ENCODE measurements at places on chromosomes 2 and 18.

- DNase-seq: no peak
Measured at GRCh38 chr2:154267983-154268382, 396.3 kb downstream of the GALNT13 start.

- peak; percentile 85 for DNase-seq
Measured at GRCh38 chr18:48990481-48991318, 39.9 kb upstream of the SMAD7 start.

GRCh38 chr18:22322243-22322691, 95.4 kb downstream of the CTAGE1 start:
- no peak for DNase-seq

DNA sequence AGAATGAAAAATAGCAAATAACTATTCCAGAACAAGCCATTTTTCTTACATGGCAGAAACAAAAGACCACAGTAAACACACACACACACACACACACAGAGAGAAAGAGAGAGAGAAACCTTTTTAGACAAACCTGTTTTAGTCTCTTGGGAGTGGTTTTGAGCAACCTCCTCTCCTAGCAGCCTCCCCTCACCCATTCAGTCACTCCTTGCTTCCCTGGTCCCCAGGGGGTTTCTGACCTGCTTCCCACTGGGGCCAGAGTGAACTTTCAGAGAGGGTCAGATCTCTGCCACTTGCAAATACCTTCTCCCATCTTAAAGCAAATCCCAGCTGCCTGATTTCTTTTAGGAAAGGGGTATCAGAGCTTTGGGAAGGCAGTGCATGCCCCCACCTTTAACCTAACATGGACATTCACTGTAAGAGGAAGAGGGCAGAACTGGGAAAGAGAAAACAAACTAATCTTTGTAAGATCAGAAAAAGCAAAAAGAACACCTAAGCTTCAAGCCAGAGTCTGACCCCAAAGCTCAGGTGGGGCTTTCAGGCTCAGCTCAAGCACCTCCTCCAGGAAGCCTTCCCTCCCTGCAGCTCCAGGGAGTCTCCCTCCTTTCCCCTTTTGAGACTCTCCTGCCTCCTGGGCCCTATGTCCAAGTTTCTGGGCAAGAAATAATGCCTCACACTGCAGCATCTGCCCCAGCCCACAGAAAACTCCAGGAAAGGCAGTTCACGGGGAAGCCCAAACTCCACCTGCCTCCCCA, 2.7 kb downstream of the SDC1 start:
- DNase-seq: no peak

DNA sequence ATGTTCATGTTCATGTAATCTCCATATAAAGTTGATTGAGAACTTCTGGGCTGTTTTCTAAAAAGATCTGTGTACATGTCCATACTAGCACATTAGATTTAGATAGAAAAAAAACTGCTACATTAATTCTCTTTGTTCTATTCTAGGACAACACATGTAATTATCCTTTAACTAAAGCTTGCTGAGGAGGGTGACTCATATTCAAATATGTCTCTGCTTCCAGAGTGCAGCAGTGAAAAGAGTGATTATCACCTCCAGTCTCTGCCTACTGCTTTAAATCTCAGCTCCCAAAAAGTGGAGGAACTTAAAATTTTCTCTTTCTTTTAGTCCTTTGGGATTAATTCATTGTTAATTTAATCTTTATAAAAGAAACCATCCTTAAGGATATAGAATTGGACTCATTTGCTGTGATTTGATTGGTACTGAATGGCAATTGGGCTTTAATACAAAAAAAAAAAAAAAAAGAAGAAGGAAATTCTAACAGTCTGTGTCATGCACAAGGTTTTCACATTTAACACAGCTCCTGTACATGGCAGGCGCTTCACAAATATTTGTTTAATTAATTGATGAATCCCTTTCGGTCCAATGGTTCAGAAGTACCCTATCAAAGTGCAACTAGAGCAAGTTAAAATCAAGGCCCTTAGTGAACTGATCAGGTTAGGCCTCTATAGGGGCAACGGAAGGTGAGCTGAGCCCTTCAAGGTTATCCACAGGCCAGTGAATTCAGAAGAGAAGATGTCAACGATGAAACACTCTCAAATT, 214.0 kb upstream of the KCNJ3 start:
- no peak for DNase-seq

GRCh38 chr2:145076085-145076484, 556.2 kb upstream of the ZEB2 start:
- no peak for DNase-seq

GRCh38 chr2:161077367-161078210, 82.6 kb upstream of the TANK start:
- DNase-seq: peak; percentile 42

DNA sequence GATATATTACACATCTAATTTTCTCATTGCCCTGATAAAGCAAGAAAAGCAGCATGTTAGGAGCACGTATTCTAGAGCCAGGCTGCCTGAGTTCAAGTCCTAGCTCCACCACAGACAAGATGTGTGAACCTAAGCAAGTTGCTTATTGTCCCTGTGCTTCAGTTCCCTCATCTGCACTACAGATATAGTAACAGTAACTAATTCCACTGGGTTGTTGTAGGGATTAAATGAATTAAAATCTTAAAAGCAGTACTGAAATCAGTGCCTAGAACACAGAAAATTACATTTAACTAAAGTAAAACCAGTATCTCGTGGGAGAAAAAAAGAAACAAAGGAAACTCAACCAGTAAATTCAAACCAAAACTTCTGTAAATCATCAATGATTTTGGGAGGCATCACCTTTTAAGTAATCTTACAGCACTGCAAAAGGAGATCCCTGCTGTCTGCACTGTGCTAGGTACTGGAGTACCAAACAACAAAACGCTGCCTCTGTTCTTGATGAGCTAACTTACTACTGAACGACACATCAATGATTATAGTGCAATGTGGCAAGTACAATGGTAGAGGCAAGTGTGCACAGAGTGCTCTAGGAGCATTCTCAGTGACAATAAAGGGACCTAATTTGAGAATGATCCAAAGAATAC, 7.9 kb downstream of the MAP3K2 start:
- no peak for DNase-seq

DNA sequence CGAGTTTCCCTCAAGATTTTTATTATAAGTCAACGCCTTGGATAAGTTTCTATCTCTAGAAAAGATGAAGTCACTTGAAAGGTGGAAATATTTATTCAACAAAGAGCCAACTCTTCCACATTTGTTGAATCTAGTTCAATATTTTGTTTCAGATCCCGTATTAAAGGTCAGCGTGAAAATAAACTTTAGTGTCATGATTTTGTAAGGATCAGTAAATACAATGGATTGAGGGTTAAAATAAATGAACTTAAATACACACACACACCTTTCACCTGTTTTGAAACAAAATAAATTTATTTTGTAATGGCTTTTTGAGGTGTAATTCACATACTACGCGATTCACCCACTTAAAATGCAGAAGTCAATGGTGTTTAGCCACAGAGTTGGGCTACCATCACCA, 16.0 kb upstream of the NPPC start:
- DNase-seq: no peak

DNA sequence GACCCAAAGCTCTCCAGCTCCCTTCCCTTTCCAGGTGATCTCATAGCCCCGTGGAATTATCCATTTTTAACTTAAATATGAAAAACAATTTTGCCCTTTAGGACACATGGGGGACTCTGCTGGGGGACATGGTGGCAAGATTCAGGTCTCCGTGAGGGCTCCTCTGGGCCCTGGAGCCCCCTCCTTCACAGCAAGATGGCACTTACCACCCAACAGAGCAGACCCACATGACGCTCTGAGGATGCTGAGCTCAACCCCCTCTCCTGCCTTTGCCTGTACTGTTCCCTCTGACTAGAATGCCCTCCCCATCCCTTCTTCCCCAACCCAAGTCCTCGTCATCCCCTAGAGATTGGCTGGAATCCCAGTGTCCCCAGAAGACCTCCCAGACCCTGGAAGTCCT, 17.2 kb downstream of the TEX51 start:
- DNase-seq: no peak

GRCh38 chr2:128493880-128494279, 175.2 kb upstream of the HS6ST1 start:
- no peak for DNase-seq

- DNase-seq: no peak
Measured at GRCh38 chr2:216289470-216289869, 82.8 kb downstream of the MARCHF4 start.

- peak; percentile 79 for DNase-seq
Measured at GRCh38 chr2:30862054-30862651, 54.9 kb upstream of the CAPN13 start.

- no peak for DNase-seq
Measured at GRCh38 chr2:59745085-59745484, 808.4 kb downstream of the BCL11A start.

GRCh38 chr2:133838642-133839365, 270.5 kb upstream of the NCKAP5 start:
- no peak for DNase-seq

GRCh38 chr2:112483042-112483473, 1.1 kb downstream of the TTL start:
- peak; percentile 87 for DNase-seq

GRCh38 chr18:46158499-46158898, 54.3 kb downstream of the HAUS1 start:
- peak; percentile 47 for DNase-seq

- peak; percentile 13 for DNase-seq
Measured at GRCh38 chr2:169362118-169362893, at the start of gene LRP2. Gene LRP2 (minus strand): TSS chr2:169362534. CDS start chr2:169362399, 135 bp downstream.

GRCh38 chr2:112646102-112646719, 472 bp downstream of the SLC20A1 start:
- peak; percentile 38 for DNase-seq

DNA sequence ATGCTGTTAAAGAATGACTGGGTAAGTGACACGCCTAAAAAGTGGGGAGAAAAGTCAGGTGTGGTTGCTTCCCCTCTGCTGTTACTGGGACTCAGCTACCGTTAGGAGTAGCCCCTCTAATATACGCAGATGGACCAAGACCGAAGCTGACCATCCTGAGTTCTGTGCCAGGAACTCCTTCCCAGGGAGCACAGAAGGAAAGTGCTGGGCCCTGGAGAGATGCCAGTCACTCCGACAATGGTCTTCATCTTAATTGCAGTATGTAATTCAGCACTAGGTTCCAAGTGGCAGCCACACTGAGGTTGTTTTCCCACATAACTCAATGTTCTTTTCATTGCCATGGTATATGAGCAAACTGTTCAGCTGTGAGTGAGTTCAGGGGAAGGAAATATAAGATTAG, 19.6 kb upstream of the TMEM200C start:
- DNase-seq: no peak

- no peak for DNase-seq
Measured at GRCh38 chr18:26419746-26420145, 128.6 kb downstream of the KCTD1 start.

- DNase-seq: peak; percentile 57
Measured at GRCh38 chr2:85743304-85743978, 10.3 kb upstream of the ATOH8 start.

DNA sequence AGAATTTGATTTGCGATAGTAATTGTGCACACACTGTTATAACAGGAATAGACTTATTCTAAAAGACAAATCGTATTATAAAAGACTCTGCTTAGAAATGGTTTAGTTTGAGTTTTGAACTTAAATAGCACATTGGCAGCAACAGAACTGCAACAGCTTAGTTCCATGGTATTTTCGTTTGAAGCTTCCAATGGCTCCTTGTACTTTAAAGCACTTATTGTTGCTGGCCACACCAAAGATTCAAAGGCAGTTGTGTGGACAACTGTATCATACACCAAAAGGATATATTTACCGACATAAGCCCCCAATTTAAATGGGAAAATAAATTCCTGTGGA, 627 bp downstream of the WIPF1 start:
- no peak for DNase-seq

DNA sequence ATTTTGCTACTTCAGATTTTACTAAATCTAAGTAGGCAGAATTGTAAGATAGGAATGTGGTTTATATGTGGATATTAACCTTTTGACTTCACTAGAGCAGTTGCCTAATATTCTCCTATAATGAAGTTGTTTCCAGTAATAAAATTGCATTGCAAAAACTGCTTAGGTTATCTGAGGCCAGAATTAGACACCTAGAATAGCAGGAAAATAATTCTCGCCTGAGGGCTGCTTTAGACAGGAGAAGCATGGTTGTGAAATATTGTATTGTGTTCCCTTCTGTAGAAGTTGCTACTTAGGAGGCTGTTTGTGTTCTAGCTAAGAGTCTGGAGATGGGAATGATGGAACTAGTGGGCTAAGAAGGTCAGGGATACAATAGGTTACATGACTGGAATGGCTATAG, 146.3 kb downstream of the PLCL1 start:
- DNase-seq: no peak

GRCh38 chr2:27622921-27623384, 5.9 kb downstream of the CCDC121 start:
- peak; percentile 85 for DNase-seq

GRCh38 chr2:75194184-75194868, 5.0 kb downstream of the TACR1 start:
- DNase-seq: no peak

DNA sequence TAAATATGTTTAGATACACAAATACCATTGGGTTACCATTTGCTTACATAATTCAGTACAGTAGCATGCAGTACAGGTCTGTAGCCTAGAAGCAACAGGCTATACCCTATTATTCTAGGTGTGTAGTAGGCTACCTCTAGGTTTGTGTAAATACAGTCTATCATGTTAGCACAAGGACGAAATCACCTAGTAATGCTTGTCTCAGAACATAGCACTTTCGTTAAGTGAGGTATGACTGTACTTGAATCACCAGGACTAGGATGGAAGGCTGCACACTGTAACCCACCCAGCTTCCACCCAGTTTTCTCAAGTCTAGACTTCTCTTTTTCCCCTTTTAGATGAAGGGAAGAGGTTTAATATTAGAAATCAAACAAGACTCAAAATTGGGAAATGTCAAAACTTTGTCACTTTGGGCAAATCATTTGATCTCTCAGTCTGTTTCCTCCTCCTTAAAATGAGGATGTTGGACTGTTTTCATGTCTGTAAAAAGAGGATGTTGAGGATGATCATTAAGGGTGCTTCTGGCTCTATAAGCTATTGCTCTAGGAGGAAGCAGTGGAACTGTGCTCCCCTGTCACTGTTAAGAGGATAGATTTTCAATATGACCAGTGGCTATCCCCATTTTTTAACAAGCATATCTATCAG, 3.7 kb upstream of the SOCS6 start:
- DNase-seq: no peak

DNA sequence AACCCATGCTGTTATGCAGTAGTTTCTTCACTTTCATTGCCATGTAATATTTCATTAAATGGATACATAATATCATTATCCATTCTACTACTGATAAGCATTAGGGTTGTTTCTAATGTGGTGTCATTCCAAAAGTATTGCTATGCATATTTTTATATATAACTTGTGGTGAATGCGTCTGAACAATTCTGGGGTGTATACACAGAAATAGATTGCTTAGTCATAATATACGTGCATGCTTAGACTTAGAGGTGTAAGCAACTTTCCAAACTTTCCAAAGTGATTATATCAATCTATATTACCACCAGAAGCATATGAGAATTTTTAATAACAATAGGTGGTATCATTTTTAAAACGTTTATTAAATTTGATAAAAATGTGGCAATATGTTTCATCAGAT, 540.9 kb downstream of the DSC3 start:
- DNase-seq: peak; percentile 47

- no peak for DNase-seq
Measured at GRCh38 chr2:232942831-232943230, 70.2 kb downstream of the NGEF start.

- DNase-seq: no peak
Measured at GRCh38 chr2:221360742-221361141, 211.4 kb downstream of the EPHA4 start.

- no peak for DNase-seq
Measured at GRCh38 chr2:19609266-19609665, 250.8 kb upstream of the OSR1 start.

- DNase-seq: peak; percentile 54
Measured at GRCh38 chr2:120396861-120397811, 51.2 kb downstream of the INHBB start.

- no peak for DNase-seq
Measured at GRCh38 chr2:41399437-41400087, 648.3 kb upstream of the PKDCC start.

All from ELR (cell line).